Stimulated activated CD4-positive, alpha-beta T cell treated with anti-CD3 and anti-CD28 coated beads, Interleukin-4, amount 100 ng/mL, for 4 hours (primary cell): ENCODE measurements at places on chromosomes 6 and 20.

DNA sequence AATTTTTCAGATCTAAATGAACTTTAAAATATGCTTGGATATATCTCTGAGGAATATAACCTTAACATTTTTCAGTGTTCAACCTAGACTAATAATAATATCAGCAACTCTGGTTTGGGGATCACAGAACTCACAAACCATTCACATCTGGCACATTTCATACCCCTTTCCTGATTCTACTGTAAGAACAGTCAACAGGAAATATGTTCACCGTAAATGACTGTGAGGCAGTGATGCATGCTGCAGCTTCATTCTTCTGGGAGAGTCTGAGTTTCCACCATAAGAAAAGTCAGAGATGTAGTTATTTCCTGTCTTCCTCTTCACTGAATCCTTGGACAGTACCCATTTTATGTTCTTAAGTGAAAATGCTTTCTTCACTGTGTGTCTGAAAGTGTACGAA lies 134.2 kb upstream of the IFNGR1 start:
- no peak for DNase-seq

- no peak for DNase-seq
These were observed 24.6 kb upstream of the CALHM6 start for GRCh38 chr6:116436586-116436985.

- no peak for DNase-seq
These were observed 16.5 kb upstream of the NTSR1 start for GRCh38 chr20:62692176-62692575.

GRCh38 chr6:73234733-73235132 lies 9.4 kb upstream of the KHDC1L start:
- DNase-seq: no peak

DNA sequence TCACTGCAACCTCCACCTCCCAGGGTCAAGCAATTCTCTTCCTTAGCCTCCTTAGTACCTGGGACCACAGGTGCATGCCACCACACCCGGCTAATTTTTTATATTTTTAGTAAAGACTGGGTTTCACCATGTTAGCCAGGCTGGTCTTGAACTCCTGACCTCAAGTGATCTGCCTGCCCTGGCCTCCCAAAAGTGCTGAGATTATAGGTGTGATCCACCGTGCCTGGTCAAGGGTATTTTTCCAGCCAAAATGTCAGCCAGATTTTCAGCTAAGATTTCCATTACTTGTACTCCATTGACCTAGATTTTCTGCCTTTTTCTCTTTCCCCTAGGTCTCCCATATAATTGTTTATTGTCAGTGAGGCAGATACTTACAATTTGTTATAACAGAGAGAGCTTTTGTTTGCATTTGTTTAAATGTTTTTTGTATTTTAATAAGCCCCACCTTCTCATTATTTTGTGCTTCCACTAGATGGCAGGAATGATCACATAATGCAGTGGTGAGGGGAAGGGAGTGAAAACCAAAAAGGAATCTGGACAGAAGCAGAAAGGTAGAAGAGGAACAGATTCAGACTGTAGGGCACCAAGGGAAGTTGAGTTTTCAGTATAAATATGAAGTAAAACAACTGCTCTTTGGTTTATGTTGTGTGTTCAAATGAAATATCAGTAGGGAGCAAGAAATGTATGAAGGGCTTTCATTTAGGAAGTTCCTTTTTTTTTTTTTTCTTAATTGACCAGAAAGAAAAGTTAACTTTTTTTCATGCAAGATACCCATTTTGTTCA lies 29.7 kb downstream of the RPF2 start:
- no peak for DNase-seq

GRCh38 chr20:47815416-47815806 lies 30.1 kb upstream of the SULF2 start:
- no peak for DNase-seq

DNA sequence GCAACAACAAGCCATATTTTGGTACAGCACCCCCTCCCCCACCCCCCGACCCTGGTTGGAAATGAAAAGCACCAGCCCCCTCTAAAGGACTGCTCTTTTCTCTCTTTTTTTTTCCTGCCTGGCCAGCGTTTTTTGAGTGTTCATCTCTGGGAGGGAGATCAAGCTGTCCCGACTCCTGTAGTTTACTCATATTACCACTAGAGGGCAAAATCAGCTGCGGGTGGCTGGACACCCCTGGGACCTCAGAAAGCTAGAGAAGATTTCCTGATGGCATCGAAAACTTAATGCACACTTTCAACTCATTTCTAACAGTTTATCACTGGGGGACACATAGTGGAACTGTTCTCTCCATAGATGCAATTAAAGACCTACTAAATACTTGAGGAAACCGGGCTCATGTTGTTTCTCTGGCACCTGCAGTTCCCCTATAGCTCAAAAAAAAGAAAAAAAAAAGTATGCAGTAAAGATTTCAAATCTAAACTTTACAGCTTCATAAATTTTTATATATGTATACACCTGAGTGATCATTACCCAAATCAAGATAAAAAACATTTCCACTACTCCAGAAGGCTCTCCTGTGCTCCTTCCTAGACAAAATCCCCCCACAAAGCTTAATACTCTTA lies 24.4 kb downstream of the CNBD2 start:
- peak; percentile 2 for DNase-seq

DNA sequence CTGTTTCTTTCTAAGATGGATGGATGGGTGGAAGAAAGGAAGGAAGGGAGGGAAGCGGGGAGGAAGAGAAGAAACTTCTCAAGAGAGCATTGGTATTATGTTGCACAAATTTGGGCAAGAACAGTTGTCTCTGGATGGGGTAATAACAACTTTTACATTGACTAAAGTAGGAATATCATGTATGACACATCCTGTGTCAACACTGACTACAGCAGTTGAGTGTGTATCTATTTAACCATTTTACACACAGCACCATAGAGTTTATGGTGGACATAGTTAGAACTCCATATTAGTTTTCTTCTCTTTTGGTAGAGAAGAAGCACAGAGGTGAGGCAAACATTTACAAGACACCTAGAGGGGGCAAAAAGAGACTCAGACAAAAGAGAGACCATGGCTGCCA lies 44.2 kb upstream of the RNF146 start:
- DNase-seq: no peak

DNA sequence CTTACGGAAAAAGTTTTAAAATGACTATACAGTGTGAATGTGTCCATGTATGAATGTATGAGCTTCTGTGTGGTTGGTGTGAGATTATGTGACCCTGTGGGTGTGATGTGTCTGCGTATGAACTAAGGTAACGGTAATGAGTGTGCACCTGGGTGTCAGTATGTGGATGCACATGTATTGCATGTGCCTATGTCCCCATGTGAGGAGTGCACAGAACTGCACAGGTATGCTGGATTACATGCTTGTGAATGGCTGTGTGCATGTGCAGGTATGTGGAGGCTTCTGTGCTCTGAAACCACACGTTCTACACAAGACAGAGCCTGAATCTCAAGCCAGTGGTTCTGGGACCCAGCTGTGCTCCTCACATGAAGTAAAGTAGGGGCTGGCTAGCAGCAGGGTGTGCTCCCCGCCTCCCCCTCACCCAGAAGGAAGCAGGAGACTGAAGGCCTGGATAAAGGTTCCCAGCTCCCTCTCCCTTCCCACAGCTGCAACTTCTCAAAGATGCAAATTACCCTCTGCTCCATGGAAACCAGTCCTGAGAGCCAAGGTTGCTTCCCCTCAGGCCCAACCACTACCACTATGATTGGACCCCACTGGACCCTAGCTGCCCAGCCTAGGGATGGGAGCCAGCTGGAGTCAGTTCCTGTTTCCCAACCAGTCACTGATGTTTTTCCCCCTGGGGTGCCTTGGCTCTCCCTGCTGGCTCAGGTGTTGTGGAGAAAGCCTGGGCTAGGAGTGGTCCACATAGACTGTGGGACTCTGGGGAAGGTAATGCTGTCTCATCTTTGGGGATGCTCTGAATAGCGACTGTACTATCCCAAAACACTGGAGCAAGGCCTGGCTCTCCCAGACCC lies 24.8 kb upstream of the SPDEF start:
- no peak for DNase-seq

GRCh38 chr6:112821476-112821875 lies 474.3 kb downstream of the RFPL4B start:
- DNase-seq: no peak

GRCh38 chr6:162100096-162100495 lies 627.5 kb downstream of the PRKN start:
- no peak for DNase-seq

DNA sequence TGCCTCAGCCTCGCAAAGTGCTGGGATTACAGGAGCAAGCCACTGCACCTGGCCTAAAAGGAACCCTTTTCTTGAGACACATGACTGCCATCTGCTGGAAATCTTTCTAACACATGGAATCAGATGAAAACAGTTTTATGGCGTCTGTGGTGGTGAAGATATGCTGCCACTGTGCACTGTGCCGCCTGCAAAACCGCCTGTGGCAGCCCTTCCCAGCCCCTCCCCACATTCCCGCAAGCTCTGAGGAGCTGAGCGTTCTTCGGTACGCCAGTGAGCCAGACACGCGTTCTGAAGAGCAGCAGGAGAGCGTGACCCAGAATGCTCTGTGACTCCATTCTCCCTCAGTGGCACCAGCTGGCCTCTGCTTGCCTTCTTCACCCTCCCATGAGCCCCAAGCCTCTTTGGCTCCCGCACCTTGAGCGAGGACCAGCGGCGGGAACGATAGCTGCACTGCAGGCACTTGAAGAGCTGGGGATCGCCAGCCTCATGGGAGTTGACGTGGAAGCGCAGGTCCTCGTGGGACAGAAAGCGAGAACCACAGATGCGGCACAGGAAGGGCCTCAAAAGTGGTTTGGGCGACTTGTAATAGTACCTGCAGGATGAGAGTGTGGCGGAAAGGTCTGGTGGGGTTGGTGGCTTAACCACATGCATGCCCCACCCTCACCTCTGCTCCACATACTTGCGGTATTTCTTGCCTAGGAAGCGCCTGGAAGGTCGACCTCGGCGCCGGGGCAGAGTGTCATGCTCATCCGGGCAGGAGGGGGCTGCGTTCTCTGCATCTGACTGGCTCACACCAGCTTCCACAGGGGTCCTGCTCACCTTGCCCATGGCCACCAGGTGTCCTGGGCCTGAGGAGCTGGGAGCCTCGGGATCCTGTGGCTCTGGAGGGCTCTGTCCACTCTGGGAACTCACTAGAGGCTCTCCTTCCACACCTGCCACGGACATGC lies 8.7 kb downstream of the ZNF335 start:
- no peak for DNase-seq

DNA sequence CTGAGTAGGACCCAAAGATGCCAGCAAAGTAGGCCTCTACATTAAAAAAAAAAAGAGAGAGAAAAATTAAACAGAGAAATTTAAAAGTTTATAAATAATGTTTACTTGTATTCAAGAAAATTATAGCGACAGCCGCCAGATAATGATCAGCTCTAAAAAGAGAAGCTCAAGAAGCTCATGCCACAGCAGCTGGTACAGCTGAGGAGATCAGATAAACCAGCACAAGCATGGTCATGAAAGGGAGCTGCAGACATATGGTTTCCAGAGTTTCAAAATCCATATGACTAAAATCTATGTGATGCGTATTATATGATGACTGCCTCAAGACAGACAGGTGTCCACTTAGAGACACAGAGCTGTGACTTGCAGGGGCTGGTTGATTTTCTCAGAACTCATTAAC lies 13.6 kb upstream of the HLA-C start:
- DNase-seq: no peak

DNA sequence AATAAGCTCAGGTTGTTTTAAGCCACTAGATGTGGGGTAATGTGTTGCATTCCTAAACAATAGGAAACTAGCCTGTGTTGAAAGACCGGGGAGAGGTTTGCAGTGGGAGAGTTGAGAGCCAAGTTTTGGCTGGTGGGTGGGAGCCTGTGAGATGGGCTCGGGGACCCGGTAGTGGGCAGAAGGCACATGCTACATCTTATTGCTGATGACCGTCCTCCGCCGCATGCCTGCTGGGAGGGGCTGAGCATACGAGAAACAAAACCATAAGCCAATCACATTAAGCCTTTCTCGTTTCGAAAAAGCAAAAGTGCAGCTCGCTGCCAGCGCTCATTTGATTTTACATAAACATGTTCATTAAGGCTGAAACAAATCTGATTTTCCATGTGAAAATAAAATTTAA lies 57.4 kb upstream of the MPC1 start:
- no peak for DNase-seq

DNA sequence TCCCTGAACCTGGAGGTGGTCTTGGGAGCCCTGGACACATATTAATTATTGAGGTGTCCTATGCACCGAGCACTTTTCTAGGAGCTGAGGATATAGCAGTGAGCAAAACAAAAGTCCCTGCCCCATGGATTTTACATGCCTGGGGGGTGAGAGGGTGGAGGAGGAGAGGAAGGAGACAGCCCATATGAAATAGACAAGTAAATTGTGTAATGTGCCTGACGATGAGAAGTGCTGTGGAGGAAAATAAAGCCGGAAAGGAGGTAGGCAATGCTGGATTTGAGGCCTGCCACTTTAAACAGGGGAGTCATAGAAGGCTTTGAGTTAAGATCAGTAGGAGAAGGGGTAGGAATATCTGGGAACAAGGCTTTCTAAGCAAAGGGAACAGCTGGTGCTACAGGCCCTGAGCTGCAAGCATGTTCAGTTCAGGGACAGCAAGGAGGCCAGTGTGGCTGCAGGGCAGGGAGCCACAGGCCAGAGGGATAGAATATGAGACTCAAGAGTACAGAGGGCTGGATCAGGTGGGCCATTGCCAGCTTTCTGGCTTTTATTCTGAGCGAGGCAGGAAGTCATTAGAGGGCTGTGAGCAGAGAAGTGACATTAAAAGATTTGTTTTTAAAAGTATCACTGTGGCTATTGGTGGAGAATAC lies 19.1 kb upstream of the MYLIP start:
- no peak for DNase-seq

DNA sequence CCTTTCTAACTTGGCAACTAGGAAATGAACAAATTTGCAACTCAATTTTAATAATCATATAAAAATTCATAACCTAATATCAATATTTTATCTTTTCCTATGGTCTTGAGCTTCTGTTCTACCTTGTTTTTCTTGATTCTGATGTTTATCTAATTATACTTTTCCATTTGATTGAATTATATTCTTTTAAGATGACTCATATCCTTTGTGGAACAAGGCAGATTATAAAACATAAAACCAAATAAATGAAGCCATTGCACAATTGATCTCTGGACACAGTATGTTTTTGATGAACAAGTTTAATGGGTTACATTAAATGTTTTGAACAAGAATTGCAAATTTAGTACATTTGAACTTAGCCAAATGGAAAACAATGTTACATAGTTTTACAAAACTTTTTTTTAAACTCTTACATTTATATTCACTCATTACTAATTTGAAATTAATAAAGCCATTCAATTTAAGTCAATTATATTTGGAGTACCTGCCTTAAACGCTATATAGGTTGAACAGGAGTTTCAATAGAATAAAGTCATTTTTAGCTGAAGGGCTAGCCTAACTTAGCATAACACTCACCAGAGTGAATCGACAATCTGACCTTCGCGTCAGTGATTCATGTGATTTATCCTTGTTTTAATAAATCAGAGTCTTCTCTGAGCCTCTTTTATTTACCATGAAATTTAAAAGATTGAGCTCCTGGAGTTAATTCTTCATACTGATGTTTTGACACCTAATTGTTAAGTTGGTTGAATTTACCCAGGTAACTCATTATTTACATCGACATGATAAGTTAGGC lies 3.8 kb downstream of the NCOA7 start:
- DNase-seq: no peak

- no peak for DNase-seq
These were observed 94.8 kb downstream of the BTBD3 start for GRCh38 chr20:12012241-12013222.

GRCh38 chr20:39717936-39718335 lies 755.8 kb downstream of the DHX35 start:
- DNase-seq: no peak
